Mesothelial cell of epicardium (in vitro differentiated cells): ENCODE measurements at places on chromosomes 7 and 10. TPM values are rescaled to one million over a fixed set of nuclear protein-coding genes. Genes with fewer than 3 reads are reported as not detected.

- no peaks in the 10 kb centered on the region for H3K36me3 ChIP-seq
- peaks cover 86% of the 10 kb centered on the region for H3K27me3 ChIP-seq
- no peak for DNase-seq
- no peak overlapping the region for H3K27ac ChIP-seq
Measured at GRCh38 chr7:54544527-54545240, 2.5 kb downstream of the VSTM2A start.

- no peak overlapping the region for H3K27ac ChIP-seq
- peaks cover 38% of the 10 kb centered on the region for H3K36me3 ChIP-seq
- H3K4me1 ChIP-seq, result peaks cover 8% of the 10 kb centered on the region
- no peak overlapping the region for H3K4me3 ChIP-seq
Measured at GRCh38 chr10:474946-475345, 214.5 kb downstream of the DIP2C start.

DNA sequence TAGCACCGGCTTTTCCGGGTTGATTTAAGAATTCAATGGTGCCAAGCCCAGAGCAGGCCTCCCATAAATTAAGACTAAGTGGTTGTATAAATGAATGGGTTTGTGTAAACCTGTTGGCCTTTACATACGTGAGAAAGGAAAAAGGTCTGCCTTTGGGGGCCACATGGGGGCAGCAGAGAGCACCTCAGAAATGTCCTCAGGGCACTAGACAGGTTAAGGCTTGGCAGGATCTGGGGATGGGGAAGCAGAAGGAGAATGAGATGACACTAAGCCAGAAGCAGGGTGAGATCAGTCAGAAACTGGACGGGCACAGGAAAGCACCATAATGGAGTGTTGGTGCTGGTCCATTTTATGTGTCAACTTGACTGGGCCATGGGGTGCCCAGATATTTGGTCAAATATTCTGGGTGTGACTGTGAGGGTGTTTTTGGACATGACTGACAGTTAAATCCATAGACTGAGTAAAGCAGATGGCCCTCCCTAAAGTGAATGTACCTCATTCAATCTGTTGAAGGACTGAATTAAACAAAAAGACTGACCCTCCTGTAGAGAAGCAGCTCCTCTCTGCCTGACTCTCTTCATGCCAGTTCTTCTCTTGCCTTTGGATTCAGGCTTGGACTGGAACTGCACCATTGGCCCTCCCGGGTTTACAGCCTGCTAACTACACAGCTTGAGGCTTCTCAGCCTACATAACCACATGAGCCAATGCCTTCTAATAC lies 58.9 kb downstream of the FRMPD2 start:
- no peak for DNase-seq
- H3K4me1 ChIP-seq, result no peaks in the 10 kb centered on the region
- H3K36me3 ChIP-seq, result no peaks in the 10 kb centered on the region
- H3K27ac ChIP-seq, result no peak overlapping the region
- H3K4me3 ChIP-seq, result no peak overlapping the region

The POLR2J2 gene
- 7.5 to 10.3 TPM (median 9.8 TPM) in 3 replicates for total RNA-seq

DNA sequence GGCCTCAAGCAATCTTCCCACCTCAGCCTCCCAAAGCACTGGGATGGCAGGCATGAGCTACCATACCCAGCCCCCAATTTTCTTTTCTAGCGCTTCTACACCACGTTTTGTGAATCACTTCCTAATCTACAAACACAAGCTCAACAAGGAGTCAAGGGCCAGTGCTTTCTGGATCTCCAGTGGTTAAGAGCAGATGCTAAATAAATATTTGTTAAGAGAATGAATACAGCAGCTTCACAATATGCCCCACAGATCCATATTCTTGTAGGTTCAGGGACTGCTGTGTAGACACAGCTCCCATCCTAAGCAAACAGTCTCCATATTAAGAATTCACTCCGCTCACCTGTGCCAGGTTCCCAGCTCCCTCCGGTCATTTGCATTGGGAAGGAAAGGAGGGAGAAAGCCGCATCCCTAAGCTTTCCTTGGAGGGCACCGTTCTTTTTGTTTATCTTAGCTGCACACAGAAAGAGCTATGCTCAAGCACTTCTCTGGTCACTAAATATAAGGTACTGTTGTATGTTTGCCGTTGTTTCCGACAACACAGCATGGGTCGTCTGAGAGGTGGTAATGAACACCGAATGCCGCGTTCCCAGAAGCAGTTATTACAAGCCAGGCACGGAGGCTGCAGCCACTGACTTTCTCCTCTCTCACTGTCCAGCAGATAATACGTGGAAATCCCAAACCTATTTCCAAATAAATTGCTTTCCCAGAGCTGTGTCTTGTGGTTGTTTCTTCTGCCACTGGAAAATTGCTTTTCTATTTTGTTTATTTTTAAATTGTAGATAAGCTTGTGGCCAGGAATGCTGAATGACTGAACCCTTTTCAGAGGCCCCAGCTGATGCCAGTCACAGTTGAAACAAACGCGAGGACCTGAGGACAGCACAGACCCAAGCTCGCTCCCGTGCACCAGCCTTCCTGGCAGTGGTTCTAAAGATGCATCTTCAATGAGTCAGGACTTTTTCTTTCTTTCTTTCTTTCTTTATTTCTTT lies 217.1 kb downstream of the PRPF18 start:
- no peak overlapping the region for H3K27ac ChIP-seq
- H3K4me1 ChIP-seq, result peaks cover 22% of the 10 kb centered on the region
- no peaks in the 10 kb centered on the region for H3K27me3 ChIP-seq
- no peak for DNase-seq

The ABCC2 gene
- total RNA-seq, result 0.71 to 0.87 TPM (median 0.79 TPM) in 3 replicates

The NPFFR1 gene
- total RNA-seq, result 0.11 to 0.14 TPM (median 0.13 TPM) in 3 replicates

The EPHB6 gene
- total RNA-seq, result 28.0 to 30.9 TPM (median 28.9 TPM) in 3 replicates

- no peaks in the 10 kb centered on the region for H3K36me3 ChIP-seq
- H3K4me1 ChIP-seq, result no peaks in the 10 kb centered on the region
- H3K27me3 ChIP-seq, result peaks cover 57% of the 10 kb centered on the region
- peak overlapping the region; percentile 52 for H3K4me3 ChIP-seq
Measured at GRCh38 chr10:26621889-26622711, 75.4 kb upstream of the PDSS1 start.

The GCK gene
- 1.5 to 2.4 TPM (median 2.2 TPM) in 3 replicates for total RNA-seq

DNA sequence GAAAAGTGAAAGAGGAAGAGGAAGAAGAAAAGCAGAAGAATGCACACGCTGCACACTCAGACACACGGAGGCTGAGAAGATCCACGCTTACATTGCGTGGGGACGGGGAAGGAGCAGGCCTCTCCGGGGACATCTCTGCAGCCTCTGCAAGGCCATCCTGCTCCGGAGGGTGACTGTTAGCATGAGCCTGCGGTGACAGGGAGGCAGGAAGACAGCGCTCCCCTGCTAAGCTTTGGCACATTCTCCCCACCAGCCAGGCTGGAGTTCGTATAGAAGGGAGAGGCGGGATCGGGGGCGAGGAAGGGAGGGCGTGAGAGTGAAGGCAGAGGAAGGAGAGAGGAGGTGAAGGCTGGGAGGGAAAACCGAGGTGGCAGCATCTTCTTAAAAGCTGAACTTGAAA lies 366.0 kb upstream of the SHH start:
- no peak overlapping the region for H3K4me3 ChIP-seq
- H3K27ac ChIP-seq, result no peak overlapping the region
- H3K27me3 ChIP-seq, result peaks cover 18% of the 10 kb centered on the region

GRCh38 chr10:114024876-114025610 lies 18.6 kb upstream of the ADRB1 start:
- H3K4me3 ChIP-seq, result no peak overlapping the region
- peaks cover 53% of the 10 kb centered on the region for H3K4me1 ChIP-seq
- H3K27ac ChIP-seq, result no peak overlapping the region
- DNase-seq, result no peak
- peaks cover 31% of the 10 kb centered on the region for H3K27me3 ChIP-seq

DNA sequence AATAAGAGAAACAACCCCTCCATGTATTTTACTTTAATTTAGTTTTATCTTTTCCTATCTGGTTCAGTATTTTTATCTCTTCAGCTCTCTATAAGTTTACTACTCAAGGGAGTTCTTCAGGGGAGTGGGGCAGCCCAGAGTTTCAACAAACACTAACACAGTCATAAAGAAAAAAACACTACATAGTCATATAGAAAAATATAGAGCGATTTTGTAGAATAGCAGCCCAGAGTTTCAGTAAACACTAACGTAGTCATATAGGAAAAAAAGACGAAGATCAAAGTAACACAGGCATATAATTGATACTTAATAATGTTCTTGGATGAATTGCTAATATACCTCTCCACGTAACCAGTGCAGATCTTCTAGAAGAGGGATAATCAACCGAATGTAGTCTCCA lies 54.7 kb downstream of the PON1 start:
- H3K36me3 ChIP-seq, result peaks cover 11% of the 10 kb centered on the region
- H3K27ac ChIP-seq, result no peak overlapping the region

GRCh38 chr10:58590152-58590840 lies 77.6 kb downstream of the BICC1 start:
- peaks cover 2% of the 10 kb centered on the region for H3K27me3 ChIP-seq
- no peak for DNase-seq
- no peaks in the 10 kb centered on the region for H3K36me3 ChIP-seq

The GRM3 gene
- not detected in 3 replicates for total RNA-seq

The TUBB8 gene
- total RNA-seq, result 0.33 to 0.67 TPM (median 0.41 TPM) in 3 replicates

The SFXN2 gene
- total RNA-seq, result 33.3 to 36.8 TPM (median 34.9 TPM) in 3 replicates

The PHYHIPL gene
- total RNA-seq, result 0.24 to 0.56 TPM (median 0.50 TPM) in 3 replicates

- H3K4me3 ChIP-seq, result no peak overlapping the region
- no peaks in the 10 kb centered on the region for H3K36me3 ChIP-seq
- H3K4me1 ChIP-seq, result peaks cover 27% of the 10 kb centered on the region
- H3K27ac ChIP-seq, result no peak overlapping the region
- no peaks in the 10 kb centered on the region for H3K27me3 ChIP-seq
Measured at GRCh38 chr10:80894797-80895467, 357.2 kb downstream of the SH2D4B start.

The COG5 gene
- 47.7 to 52.0 TPM (median 48.1 TPM) in 3 replicates for total RNA-seq

DNA sequence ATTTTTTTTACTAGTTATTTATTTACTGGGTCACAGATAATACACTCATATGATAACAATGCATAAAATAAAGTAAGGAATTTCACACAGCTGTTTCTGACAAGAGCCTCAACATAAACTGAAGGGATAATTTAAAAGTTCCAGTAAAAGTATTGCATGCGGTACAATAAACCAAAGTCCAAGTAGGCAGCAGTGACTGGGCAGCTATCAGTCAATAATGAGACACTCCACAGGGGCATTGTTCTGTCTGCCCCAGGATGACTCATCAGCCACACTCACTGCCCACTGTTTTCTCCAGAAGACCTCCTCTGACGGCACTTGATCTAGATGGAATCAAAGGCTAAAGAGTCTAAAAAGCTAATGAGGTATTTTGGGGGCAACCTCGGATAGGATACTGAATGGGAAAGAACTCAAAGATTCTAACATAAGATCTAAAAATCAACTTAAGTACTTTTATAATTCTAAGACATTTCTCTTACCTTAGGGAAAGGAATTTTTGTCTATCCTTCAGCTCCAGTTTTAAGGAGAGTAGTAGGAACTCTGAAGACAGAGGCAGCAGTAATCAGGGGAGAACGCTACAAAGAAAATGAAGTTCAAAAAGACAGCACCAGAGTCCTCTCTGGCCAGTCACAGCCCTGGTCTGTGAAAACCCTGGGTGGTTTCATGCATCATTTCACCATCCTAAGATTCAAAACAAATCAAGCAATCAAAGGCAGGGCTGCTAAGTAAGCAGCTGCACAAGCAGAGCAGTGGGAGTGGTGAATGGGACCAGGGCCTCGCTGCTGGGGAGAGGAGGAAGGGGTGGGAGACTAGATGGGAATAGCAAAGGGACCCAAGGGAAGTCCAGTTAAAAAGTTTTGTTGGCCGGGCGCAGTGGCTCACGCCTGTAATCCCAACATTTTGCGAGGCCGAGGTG lies 175.1 kb downstream of the AVL9 start:
- H3K4me1 ChIP-seq, result peaks cover 1% of the 10 kb centered on the region
- no peak for DNase-seq
- peaks cover 18% of the 10 kb centered on the region for H3K36me3 ChIP-seq
- no peak overlapping the region for H3K4me3 ChIP-seq

DNA sequence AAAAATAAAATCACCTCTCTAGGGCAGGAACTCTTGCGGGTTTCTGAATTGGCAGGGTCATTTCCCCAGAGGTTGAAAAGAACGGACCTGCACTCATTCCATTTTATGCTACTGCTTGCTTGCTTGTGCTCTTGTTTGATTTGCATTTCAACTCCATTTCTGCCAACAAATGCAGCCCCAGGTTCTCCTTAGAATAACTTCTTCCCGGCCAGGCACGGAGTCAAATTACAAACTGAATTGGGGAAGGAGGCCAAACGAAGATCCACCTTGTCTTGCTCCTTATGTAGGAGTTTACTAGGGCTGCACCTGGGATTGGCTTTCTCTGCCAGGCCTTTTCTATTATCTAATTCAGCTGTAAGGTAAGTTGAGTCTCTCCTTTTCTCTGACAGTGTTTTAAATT lies 79.6 kb downstream of the HGF start:
- peaks cover 46% of the 10 kb centered on the region for H3K4me1 ChIP-seq
- peak overlapping the region; percentile 53 for H3K27ac ChIP-seq
- no peaks in the 10 kb centered on the region for H3K27me3 ChIP-seq

GRCh38 chr7:77245015-77245755 lies 45.6 kb upstream of the FGL2 start:
- no peak overlapping the region for H3K4me3 ChIP-seq
- H3K4me1 ChIP-seq, result peaks cover 11% of the 10 kb centered on the region
- H3K36me3 ChIP-seq, result peaks cover 3% of the 10 kb centered on the region
- H3K27ac ChIP-seq, result no peak overlapping the region
- H3K27me3 ChIP-seq, result no peaks in the 10 kb centered on the region

The TFPI2 gene
- 58.9 to 73.5 TPM (median 69.4 TPM) in 3 replicates for total RNA-seq

- H3K27ac ChIP-seq, result peak overlapping the region; percentile 6
- H3K4me1 ChIP-seq, result peaks cover 7% of the 10 kb centered on the region
- no peaks in the 10 kb centered on the region for H3K36me3 ChIP-seq
- H3K4me3 ChIP-seq, result no peak overlapping the region
- no peak for DNase-seq
Measured at GRCh38 chr10:70455213-70455630, 13.7 kb upstream of the NODAL start.

DNA sequence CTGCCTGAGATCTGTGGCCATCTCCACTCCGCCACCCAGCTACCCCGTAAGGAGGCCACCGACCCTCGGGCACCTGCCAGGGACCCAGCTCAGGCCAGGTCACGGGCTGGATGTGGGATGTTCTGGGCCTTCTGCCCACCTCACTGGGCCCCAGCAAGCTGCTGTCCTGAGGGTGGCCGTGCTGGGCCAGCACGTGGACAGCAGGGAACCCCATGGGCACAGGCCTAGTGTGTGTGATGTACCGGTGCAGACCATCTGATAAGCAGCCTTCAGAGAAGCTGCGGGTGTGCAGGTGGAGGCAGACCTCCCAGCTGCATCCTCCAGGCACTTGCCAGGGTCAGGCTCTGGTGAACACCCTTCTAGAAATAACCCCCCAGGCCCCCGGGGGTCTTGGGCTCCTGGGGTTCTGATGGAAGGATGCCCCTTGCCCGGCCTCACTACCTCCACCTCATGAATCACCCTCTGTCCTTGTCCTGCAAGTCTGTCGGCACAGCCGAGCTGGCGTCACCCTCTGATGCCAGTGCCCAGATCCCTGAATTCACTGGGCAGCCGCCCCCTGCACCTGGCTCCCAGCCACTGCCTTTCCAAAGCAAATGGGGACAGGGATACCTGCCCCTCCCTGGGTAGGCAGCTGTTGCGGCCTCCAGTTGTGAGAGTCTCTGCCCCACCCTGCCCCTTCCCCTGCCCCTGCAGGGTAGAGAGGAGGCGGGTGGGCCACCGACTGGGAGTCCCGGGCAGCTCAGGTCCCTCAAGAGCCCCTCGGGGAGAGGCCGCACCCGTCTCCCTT lies 139.8 kb downstream of the FAM53B start:
- H3K4me1 ChIP-seq, result peaks cover 11% of the 10 kb centered on the region
- H3K36me3 ChIP-seq, result no peaks in the 10 kb centered on the region
- no peak overlapping the region for H3K27ac ChIP-seq
- no peak overlapping the region for H3K4me3 ChIP-seq
